Activated T-cell treated with anti-CD3 and anti-CD28 coated beads, Interleukin-2, amount 50 U/mL, for 72 hours (primary cell): ENCODE measurements at places on chromosomes 1 and 21. TPM values are rescaled to one million over a fixed set of nuclear protein-coding genes. Genes with fewer than 3 reads are reported as not detected.

GRCh38 chr1:44034976-44035716 lies 3.9 kb upstream of the SLC6A9 start:
- no peak overlapping the region for H3K27ac ChIP-seq
- no peak for DNase-seq
- peaks cover 24% of the 10 kb centered on the region for H3K4me1 ChIP-seq
- H3K36me3 ChIP-seq: peaks cover 2% of the 10 kb centered on the region
- no peak overlapping the region for H3K4me3 ChIP-seq

DNA sequence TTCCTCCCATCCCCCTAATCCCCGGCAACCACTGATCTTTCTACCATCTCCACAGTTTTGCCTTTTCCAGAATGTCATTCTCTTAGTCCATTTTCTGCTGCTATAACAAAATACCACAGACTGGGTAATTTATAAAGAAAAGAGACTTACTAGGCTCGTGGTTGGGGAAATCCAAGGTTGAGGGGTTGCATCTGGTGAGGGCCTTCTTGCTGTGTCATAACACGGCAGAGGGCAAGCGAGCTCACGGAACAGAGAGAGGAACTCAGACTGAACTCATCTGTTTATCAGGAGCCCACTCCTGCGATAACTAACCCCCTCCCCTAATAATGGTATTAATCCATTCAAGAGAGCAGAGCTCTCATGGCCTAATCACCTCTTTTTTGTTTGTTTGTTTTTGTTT lies 52.0 kb downstream of the RUNX3 start:
- H3K4me3 ChIP-seq: no peak overlapping the region
- peaks cover 14% of the 10 kb centered on the region for H3K27me3 ChIP-seq
- DNase-seq: no peak
- H3K27ac ChIP-seq: no peak overlapping the region

DNA sequence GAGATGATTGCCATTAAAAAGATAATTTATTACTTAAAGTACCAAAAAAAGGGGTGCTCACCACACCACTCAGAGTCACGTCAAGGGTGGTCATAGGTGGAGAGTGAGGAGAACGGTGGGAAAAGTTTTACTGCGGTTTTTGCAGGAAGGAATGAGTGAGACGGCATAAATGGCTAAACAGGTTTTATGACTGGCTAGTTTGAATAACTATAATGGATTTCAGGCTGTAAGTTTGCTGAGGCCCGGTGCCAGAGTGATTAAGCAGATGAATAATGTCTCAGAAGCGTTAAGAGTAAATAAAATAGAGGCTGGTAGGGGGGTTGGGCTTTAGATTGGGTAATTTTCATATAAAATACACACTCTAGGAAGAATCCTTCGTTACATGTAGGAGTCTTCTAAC lies 1337.8 kb downstream of the AMY1C start:
- peaks cover 1% of the 10 kb centered on the region for H3K36me3 ChIP-seq
- H3K4me3 ChIP-seq: no peak overlapping the region
- DNase-seq: no peak
- H3K27ac ChIP-seq: no peak overlapping the region

DNA sequence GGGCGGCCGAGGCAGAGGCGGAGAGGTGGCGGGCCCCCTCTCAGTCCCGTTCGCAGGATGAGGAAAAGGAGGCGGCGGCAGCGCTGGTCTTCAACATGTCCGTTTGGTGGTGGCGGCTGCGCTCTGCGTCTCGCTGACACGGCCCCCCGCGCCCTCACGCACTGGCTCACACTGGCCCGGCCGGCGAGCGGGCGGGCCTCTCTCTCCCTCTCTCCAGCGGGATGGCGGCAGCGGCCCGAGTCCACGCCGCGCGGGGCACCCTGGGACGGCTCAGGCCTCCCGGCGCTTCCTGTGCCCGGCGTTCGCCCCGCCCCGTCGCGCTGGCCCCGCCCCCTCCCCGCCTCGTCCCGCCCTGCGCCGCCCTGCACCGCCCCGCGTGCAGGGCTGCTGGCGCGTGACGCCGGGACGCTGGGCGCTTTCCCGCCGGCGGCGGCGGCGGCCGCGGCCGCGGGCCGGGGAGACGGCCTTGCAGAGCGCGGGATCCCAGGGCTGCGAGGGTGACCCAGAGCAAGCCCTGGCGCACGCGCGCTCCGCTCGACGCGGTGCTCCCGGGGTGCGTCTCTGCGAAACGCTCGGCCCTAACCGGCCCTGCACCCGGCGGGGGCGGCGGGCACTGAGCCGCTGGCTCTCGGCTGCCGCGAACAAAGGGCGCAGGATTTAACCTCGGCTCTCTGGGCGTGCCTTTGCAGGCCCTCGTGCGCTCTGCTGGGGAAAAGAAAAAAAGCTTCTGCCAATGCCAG lies at the start of gene SCAF4:
SCAF4 (minus strand) TSS at position 262 of the 740 bp plus-strand sequence. CDS start 426 bp downstream, outside the sequence.
- peak within 1 kb of the TSS; percentile 75 for H3K4me3 ChIP-seq
- H3K4me1 ChIP-seq: no peaks in the 10 kb centered on the region

DNA sequence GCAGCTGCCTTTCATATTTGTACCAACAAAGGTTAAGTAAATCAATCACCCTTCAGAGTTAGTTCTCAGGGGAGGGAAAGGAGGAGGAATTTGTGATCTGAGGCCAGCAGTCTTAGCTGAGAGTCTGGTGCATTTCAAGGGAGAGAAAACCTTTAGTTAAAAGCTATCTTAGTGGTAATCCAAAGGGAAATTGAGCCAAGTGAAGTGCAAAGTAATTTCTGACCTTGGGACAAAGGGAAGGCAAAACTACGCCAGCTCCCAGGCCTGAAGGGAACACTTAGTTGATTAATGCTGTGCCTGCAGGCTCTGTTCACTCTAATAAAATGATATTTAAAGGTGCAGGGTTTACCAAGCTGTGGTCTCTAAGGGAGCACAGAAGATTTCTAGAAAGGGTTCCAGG lies 23.1 kb upstream of the FMOD start:
- H3K36me3 ChIP-seq: no peaks in the 10 kb centered on the region
- H3K4me3 ChIP-seq: no peak overlapping the region

DNA sequence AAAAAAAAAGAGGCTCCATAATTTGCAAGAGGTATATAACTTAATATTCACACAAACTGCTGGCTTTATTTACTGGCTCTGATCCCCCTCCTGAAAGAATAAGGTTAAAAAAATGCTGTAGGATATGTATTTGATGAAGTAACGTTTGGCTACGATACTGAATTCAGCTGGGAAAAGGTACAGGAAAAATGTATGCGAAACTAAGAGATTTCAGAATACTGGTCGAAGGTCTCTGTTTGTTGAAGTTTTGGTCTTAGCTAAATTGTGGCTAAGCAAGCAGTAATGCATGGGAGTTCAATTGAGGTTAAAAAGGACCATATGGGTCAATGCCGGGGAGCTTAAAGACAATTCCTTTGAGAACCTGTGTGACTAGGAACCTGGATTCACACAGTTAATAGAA lies 355.5 kb upstream of the NCAM2 start:
- no peak overlapping the region for H3K27ac ChIP-seq
- no peak overlapping the region for H3K4me3 ChIP-seq
- no peaks in the 10 kb centered on the region for H3K36me3 ChIP-seq
- H3K4me1 ChIP-seq: no peaks in the 10 kb centered on the region
- DNase-seq: no peak

GRCh38 chr1:25760871-25761270 lies 39.1 kb upstream of the SELENON start:
- H3K4me3 ChIP-seq: no peak overlapping the region
- no peak for DNase-seq
- H3K36me3 ChIP-seq: no peaks in the 10 kb centered on the region
- no peaks in the 10 kb centered on the region for H3K27me3 ChIP-seq
- H3K4me1 ChIP-seq: peaks cover 18% of the 10 kb centered on the region
- no peak overlapping the region for H3K27ac ChIP-seq

Gene RABGGTB
- total RNA-seq: 156 TPM

Gene LMX1A
- not detected for total RNA-seq
